ENCODE measurements at places on chromosomes 1 and 21. TPM values are rescaled to one million over a fixed set of nuclear protein-coding genes. Genes with fewer than 3 reads are reported as not detected.

Gene NBPF6
- not detected for total RNA-seq

DNA sequence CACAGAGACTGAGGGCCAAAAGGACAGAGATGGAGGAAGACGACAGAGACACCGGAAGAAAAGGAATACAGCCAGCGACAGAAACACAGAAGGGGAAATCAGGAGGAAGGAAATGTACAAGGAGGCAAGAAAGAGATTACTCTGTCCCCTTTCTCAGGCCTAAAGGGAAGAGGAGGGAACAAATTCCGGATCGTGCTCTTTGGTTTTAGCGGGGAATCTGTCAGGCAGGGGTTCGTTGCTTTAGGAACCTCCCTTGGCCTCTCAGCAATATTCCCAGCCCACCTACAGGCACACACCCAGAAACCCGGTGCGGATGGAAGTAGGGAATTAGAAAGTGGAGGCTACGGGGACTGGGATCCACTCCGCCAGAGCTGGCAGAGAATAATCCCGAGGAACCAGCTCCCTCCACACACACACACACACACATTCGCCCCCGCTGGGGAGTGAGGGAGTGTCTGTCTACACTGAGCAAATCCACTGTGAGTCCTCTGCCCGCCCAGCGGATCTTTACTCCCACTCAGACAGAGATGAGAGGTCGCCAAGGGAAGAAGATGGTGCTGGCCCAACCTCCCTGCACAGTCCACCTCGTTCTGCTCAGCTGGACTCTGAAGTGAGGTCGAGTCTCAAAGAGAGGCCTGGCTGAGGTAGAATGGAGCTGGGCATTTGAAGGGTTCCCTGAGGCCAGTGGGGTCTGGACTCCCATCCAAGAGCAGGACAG lies 5.7 kb downstream of the TAL1 start:
- no peak overlapping the region for H3K27ac ChIP-seq
- no peaks in the 10 kb centered on the region for H3K36me3 ChIP-seq
- peak overlapping the region; percentile 55 for H3K4me3 ChIP-seq
- no peak for DNase-seq

DNA sequence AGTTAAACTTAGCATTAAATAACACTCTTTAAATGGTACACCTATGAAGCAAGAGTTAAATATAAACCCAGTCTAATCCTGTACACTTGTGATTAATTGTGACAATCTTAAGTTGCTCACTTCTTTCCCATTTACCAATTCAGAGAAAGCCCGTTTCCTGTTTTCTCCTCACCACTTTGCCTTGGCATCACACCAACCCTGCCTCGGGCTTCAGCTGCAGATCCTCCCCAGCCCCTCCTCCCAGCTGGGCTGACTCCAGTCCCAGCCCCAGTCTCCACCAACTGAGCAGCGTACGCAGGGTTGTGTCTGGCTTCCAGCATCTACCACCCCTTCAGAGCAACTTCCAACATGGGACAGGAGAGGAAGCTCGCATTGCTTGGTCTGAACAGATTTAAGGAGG lies 4.1 kb downstream of the PYCR2 start:
- peaks cover 14% of the 10 kb centered on the region for H3K36me3 ChIP-seq
- H3K27ac ChIP-seq = no peak overlapping the region
- DNase-seq = no peak
- peaks cover 6% of the 10 kb centered on the region for H3K4me1 ChIP-seq
- H3K27me3 ChIP-seq = no peaks in the 10 kb centered on the region
- no peak overlapping the region for H3K4me3 ChIP-seq

Gene MORN1
- total RNA-seq = 34.0 TPM

DNA sequence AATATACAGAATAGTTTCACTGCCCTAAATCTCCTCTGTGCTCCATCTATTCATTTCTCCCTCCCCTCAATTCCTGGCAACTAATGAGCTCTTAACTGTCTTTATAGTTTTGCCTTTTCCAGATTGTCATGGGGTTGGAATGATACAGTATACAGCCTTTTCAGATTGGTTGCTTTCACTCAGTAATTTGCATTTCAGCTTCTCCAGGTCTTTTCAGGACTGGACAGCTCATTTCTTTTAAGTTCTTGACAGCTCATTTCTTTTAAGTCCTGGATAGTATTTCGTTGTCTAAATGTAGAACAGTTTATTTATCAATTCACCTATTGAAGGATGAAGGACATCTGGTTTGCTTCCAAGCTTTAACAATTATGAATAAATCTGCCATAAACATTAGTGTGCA lies 22.6 kb downstream of the KRTAP21-3 start:
- H3K27me3 ChIP-seq = no peaks in the 10 kb centered on the region
- DNase-seq = no peak
- H3K27ac ChIP-seq = no peak overlapping the region
- H3K4me1 ChIP-seq = no peaks in the 10 kb centered on the region
- no peak overlapping the region for H3K4me3 ChIP-seq
- no peaks in the 10 kb centered on the region for H3K36me3 ChIP-seq

Gene TDRD5
- total RNA-seq = 0.12 TPM

DNA sequence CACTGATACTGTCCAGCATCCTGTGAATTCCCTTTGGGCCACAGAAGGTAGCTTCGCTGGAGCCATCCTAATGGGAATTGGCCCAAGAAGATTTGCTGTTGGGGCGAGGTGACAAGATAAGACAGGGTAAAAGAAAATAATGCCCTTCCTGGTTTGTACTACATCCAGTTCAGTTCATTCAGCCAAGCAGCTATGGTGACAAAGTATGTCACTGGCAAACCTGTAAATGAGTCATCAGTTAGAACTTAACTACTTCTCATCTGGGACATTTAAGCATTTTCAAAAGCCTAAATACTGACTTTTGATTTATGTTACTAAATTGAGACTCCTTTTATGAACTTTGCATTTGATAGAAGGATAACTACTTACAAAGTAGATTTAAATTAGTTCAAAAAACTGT lies 54.2 kb downstream of the WDR64 start:
- H3K36me3 ChIP-seq = no peaks in the 10 kb centered on the region
- peaks cover 49% of the 10 kb centered on the region for H3K27me3 ChIP-seq
- H3K4me3 ChIP-seq = no peak overlapping the region
- H3K4me1 ChIP-seq = no peaks in the 10 kb centered on the region
- no peak for DNase-seq

DNA sequence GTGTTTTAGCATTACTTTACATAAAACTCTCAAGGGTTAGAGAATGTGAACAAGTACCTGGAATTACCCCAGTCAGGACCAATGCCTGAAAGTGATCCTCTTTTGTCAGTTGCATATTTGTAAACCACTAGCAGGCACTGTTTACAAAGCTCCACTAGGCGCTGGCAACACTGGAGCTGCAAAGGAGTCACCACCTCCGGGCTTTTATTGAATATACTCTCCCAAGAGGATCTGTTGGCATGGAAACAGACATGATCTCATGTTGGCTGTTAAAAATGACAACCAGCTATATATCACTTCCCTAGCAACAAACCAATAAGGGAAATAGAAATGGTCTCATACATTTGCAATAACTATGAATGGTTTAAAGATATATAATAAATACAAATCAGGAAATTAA lies 116.0 kb downstream of the TTLL7 start:
- peaks cover 26% of the 10 kb centered on the region for H3K36me3 ChIP-seq
- H3K4me1 ChIP-seq = no peaks in the 10 kb centered on the region

Gene GPR25
- not detected for total RNA-seq

DNA sequence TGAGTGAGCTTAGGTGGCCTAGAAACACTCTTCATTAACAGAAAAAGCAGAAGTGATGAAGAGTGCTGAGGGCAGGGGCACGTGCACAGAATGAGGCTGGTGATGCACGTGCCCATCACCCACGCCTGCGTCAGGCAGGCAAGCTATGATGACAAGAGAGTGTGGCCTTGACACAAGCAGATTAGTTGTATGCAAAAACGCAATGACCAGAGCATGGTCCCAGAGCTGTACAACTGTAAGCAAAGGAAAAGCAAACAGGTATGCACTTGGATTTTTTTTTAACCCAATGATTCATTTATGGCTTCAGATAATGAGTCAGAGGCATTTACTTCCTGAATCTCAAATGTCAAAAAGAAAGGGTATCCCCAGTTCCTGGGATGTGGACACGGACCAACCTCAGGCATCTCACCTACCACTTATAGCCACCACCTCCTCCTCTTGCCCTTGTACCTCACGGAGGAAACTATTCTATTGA lies 9.1 kb upstream of the TMEM61 start:
- no peak overlapping the region for H3K4me3 ChIP-seq
- peaks cover 37% of the 10 kb centered on the region for H3K27me3 ChIP-seq
- no peaks in the 10 kb centered on the region for H3K36me3 ChIP-seq
- no peaks in the 10 kb centered on the region for H3K4me1 ChIP-seq
- H3K27ac ChIP-seq = no peak overlapping the region

Gene LMX1A
- total RNA-seq = 0.18 TPM

DNA sequence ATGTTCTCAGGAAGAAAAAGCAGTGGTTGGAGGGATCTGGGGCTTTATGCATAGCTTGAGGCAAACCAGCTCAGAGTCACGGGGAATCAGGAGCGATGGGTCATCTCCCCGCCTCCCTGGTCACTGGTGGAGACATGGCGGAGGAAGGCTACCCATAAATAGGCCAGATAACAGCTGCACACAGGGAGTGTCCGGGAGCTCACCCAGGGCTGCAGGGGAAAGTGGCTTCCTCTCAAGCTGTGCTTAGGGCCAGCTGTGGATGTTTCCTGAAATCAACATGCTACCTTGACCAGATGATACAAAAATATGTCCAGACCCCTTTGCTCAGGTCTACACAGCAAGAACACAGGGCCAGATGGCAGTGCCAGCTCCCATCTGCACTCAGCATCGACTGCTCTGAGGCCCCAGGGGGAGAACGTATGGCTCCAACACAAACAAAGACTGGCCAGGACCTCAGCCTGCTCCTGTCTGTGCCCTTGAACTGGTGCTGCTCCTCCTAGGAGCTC lies 27.1 kb upstream of the RERE start:
- no peak overlapping the region for H3K4me3 ChIP-seq
- peaks cover 6% of the 10 kb centered on the region for H3K27me3 ChIP-seq
- peak overlapping the region; percentile 50 for H3K27ac ChIP-seq
- peaks cover 14% of the 10 kb centered on the region for H3K4me1 ChIP-seq
- DNase-seq = no peak

DNA sequence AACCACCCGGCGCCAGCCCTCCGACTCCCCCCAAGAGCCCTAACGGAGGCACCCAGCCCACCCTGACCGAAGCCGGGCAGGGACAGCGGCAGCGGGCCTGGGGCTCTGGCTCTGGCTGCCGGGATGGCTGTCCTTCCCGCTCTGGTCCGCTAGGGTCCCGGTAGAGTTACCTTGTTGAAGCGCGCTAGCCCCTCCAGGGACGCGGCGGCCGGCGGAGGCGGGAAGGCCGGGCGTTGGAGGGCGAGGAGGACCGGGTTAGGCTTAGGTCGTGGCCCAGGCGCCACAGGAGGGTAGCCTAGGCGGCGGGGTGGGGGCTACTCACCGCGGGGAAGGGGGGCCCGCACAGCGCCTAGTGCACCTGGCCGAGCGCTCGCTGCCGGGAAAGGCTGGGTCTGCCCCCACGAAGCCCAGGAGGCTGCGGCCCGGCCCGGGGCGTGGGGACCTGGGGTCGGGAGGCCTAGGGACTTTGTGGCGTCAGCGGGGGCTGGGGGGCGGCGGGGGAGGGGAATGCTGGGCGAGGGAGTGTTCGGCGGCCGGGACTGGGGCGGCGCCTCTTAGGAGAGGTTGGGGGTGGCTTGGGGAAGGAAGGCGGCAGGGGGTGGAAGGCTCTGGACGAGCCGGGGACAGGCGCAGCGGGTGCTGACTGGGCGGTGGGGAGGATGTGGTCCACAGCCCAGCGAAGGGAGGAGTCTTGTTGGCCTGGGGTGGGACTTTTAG lies at the start of gene TRIM17:
Gene TRIM17, minus strand, starts transcription at position 645 of the 717 bp plus-strand sequence. CDS start 1,789 bp downstream, outside the sequence.
- H3K27me3 ChIP-seq = peaks cover 17% of the 10 kb centered on the region
- peak; percentile 60 for DNase-seq
- peaks cover 3% of the 10 kb centered on the region for H3K36me3 ChIP-seq
- no peak within 1 kb of the TSS for H3K27ac ChIP-seq

DNA sequence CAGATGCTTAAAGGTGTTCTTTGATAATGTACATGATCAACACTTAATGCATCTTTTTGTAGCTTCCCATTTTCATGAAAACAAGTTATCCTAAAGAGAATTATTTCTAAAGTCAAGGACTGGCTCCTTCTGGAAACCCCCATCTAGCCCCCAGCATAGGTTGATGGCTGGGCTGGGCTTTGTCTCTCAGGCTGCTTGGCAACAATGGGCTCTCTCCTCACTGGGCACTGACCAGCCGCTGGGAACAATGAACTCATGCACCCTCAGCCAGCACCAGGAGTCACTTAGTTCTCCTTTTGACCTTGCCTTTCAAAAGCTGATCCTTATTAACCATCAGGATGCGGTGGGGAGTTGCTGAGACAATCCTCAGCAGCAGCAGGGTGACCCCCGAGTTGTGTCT lies 293.0 kb upstream of the PLXNA2 start:
- DNase-seq = no peak
- H3K4me3 ChIP-seq = no peak overlapping the region
- no peak overlapping the region for H3K27ac ChIP-seq
- H3K4me1 ChIP-seq = peaks cover 5% of the 10 kb centered on the region

DNA sequence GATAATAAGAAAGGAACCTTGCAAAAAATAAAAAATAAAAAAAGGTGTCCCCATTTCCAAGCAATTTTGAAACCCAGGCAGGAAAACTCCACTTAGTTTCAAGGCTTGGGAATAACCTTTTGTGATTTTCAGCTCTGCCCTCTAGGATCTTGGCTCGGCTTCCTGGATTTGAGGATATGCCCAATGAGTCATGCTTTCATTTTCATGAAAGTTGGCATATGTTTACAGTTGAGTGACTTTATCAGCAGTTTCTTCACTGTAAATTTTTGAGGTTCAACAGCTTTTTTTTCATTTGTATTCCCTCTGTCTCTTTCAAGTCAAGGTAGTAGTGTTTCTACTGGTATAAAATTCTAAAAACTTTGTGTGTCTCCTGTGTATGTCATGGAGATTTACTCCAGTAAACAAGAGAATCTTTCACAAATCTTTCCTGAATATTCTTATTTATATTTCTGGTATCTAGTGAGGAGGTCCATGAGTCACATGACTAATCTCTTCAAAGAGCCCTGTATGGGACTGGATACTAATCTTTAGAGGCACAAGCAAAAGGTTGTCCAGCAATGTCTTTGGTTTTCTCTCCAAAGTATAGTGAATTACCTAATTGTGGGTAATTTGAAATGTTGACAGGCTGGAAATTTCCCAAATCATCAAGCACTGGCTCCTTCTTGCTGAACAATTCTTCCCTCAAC lies 335.3 kb downstream of the BRINP2 start:
- H3K4me1 ChIP-seq = no peaks in the 10 kb centered on the region
- DNase-seq = no peak
- H3K27me3 ChIP-seq = no peaks in the 10 kb centered on the region
- no peaks in the 10 kb centered on the region for H3K36me3 ChIP-seq

Gene CFAP45
- 1.0 TPM for total RNA-seq

Gene IGSF3
- total RNA-seq = 41.5 TPM

Gene ZBTB8B
- 4.7 TPM for total RNA-seq

Data from progenitor cell of endocrine pancreas (in vitro differentiated cells).